Renal cortex interstitium (tissue), 15 donors: ENCODE measurements at places on chromosomes 6 and 20.

DNA sequence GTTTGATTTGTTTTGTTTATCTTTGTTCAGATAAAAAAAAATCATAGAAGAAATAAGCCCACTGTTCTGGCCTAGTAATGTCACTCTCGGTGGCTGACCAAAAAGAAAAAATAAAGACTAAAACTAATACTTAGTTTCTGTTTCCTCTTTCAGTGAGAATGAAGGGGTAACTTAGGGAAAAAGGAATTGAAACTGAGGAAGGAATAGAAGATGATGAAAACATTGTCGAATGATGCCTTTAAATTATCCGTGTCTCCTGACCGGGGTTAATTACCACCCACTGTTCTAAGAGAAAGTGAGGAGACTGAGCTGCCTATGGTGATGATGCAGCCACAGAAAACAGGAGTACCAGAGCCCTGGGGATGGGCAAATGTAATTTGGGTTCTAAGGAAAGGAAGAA is 73.1 kb downstream of the PTCHD4 start:
- no peak for DNase-seq

DNA sequence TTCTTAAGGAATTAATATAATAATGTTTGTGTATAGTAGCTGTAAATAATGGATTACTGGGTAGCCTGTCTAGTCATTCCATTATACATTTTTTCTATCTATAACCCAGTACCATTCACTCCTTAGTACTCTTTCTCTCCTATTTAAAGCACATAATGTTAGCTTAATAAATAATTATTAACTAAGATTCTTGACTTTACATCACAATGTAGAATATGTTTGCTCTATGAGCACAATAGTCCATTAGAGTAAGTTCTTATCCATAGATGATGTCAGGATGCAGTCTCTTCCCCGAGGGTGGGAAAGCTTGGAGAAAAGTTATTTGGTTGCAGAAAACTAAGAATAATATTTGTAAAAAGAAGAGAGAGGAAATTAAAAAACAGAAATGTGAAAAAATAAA is 226.4 kb upstream of the EYS start:
- DNase-seq = no peak

GRCh38 chr20:38270869-38271605 is 10.5 kb upstream of the KIAA1755 start:
- DNase-seq = no peak

- no peak for DNase-seq
Measured at GRCh38 chr20:3165473-3166337, 6.0 kb upstream of the FASTKD5 start.

- DNase-seq = no peak
Measured at GRCh38 chr6:164665328-164665727, 644.1 kb downstream of the C6orf118 start.

DNA sequence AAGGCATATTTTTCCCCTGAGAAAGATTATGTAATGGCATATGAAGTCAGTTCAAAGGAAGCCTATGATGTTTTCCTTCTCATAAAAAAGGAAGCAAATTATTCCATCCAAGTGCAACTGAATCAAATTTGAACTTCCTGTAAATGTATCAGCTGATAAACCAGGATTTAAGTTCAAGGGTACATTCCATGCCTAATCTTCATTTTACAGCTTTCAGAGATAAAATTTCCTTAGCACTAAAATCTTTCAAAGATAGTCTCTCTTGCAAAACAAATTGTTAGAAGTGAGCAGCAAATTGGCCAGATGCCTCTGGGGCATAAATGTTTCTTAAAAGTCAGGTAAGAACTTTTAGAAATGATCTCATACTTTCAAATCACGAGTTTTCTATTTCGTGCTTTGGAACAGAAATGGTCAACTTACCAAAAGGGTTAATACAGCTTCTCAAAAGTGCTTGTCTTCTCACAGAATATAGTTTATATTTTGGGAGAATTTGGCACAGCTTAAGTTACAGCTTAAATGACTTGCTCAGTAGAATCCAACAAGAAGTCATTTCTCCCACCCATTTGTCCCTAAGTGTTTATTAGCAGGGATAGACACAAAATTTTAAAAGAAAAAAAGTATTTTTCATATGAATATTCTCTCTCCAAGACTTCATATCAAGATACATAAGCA is 2.7 kb upstream of the TCF21 start:
- no peak for DNase-seq

DNA sequence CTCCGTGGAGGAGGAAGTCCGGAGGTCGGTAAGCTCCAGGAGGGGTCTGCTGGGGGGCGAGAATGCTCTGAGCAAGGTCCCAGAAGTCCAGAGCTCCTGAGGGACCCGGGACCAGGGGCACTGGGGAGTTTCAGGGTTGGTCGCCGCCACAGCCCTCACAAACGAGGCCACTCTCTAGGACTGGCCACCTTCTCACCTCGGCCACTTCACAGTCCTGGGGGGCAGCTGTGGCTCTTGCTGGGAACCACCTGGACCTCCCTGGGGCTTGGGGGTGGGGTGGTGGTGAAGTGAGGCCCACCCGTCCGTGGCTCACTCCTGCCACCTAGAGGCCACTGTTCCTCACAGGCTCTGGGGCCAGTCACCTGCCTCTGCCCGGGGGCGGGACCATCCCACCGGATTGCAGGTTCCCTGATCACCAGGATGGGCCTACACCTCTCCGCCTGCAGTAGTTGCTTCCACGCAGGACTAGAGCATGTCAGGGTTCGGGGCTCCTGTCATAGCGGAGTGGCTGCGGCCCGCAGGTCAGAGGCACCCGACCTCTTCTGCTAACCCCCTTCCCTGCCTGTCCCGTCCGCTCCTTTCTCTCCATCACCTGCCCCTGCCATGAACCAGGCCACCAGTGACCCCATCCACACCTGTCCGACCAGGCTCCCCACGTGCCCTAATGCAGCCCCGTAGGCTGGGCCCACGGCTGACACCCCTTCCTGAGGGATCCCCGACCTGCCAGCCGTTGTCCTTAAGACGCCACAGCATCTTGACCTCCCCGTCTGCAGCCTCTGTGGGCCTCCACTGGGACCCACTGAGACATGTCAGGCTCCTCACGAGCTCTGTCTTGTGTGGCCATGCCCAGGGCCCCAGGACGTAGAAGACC is 5.1 kb upstream of the TCEA2 start:
- no peak for DNase-seq

DNA sequence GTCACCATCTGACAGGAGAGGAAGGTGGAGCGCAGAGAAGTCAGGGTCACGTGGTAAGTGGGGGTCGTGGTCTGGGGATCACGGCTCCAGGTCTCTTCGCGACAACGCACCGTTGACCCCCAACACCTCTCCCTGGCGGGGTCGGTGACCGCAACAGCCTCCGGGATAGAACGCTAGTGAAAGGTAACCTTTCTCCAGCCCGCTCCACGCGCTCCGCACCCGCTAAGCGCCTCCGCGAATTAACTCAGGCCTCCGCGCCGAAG is 600 bp upstream of the SYNJ2 start:
- no peak for DNase-seq

DNA sequence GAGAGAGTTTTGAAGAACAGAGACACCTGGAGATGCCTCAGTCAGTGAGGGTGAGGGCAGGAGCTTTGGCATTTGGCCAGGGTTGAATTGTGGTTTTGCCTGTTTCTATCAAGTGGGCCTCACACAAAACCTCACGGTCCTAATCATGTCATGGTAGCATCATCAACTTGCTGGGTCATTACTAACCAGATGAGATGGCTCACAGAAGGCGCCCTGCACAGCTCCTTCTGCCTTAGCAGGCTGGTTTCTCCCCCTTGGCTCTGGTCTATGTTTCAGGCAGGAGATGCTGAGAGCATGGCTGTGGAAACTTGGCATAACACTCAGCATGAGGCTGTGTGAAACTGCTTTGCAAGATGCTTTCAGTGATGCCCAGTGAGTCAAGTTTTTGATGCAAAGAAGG is 99.3 kb downstream of the LRRC1 start:
- DNase-seq = no peak

DNA sequence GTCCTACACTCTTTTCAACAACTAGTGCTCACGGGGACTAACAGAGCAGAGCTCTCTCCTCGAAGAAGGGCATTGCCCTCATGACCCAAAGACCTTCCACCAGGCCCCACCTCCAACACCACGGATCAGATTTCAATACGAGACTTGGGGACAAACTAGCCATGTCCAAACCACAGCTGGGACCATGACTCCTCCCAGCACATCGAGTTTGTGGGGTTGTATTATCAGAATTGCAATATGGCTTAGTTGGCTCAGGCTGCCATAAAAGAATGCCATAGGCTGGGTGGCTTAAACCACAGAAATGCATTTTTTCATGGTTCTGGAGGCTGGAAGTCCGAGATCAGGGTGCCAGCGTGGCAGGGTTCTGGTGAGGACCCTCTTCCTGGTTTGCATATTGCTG is 189.7 kb upstream of the PMEPA1 start:
- no peak for DNase-seq

- DNase-seq = no peak
Measured at GRCh38 chr6:33627876-33628275, 6.8 kb downstream of the ITPR3 start.

- no peak for DNase-seq
Measured at GRCh38 chr6:28425944-28426541, 17.2 kb downstream of the ZSCAN23 start.

- DNase-seq = no peak
Measured at GRCh38 chr20:60009826-60010616, 51.8 kb downstream of the CDH26 start.

GRCh38 chr20:40902661-40903060 is 126.0 kb upstream of the TOP1 start:
- no peak for DNase-seq

DNA sequence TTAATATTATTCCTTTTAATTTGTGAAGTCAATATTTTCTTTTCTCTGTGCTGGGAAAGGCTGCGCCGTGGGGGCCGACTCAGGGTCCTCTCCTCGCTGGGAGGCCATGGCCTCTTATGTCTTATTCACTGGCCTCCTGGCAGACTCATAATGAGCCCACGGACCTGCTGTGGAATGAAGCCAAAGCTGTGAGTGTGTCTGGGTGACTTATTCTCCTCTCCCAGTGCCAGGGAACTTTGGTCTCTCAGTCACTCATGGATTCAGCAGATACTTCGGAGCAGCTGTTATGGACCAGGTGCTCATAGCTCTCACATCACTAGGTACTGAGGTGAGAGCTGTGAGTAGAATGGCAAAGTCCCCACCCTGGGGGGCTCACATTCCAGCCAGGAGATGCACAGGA is 297.6 kb downstream of the CDH26 start:
- DNase-seq = no peak

GRCh38 chr6:136646377-136646776 is 96.2 kb upstream of the MAP7 start:
- DNase-seq = no peak

DNA sequence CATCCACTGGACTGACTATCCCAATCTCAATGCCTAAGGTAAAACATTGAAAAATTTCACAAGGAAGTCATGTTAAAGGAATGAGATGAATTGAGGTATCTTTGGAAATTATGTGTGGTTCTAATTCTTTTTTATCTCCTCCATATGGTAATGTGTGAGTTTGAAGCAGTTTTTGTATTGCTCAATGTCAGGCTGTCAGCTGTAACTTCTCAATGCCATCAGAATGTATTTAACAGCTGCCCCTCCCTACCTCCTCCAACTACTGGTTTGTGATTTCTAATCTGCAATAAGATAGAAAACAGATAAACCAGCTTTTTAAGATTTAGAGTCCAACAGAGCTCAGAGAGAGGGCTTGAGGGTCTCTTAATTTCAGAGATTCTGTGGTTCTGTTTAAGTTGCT is 1005.8 kb upstream of the ADGRB3 start:
- no peak for DNase-seq

- DNase-seq = no peak
Measured at GRCh38 chr20:1108437-1108920, 9.9 kb upstream of the PSMF1 start.

DNA sequence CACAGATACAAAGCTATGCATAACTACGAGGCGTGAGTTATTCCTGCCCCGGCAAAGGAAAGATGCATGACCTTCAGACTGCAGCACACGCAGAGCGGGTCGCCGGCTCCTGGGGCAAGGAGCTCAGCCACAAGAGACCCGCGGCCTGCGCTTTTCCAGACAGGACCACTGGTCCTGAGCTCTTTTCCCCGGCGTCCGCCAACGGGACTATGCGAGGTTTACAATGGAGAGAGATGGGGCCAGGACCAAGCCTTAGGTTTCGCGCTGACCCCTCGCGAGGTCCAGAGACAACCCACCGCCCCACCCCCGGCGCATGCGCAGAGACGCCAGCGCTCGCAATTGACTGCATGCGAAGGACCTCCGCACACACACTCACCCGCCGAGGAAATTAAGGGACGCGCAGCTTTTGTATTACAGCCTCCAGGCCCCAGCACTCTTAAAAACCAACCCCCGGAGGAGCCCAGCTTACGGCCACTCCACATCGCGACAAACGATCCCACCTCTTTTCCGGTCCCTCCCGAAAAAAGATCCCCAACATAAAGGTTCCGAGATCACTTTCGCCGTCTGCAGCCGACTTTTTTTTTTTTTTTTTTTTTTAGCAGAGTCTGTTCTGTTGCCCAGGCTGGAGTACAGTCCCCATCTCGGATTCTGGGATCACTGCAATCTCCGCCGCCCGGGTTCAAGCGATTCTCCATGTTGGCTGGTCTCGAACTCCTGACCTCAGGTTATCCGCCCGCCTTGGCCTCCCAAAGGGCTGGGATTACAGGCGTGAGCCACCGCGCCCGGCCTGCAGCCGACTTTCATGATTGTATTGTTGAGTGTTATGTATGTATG is at the start of gene COQ3:
COQ3 (minus strand) TSS at position 498 of the 834 bp plus-strand sequence; CDS start at position 482, 16 bp downstream.
- peak; percentile 67 for DNase-seq

GRCh38 chr6:74415056-74415455 is 719.1 kb downstream of the CD109 start:
- DNase-seq = no peak

DNA sequence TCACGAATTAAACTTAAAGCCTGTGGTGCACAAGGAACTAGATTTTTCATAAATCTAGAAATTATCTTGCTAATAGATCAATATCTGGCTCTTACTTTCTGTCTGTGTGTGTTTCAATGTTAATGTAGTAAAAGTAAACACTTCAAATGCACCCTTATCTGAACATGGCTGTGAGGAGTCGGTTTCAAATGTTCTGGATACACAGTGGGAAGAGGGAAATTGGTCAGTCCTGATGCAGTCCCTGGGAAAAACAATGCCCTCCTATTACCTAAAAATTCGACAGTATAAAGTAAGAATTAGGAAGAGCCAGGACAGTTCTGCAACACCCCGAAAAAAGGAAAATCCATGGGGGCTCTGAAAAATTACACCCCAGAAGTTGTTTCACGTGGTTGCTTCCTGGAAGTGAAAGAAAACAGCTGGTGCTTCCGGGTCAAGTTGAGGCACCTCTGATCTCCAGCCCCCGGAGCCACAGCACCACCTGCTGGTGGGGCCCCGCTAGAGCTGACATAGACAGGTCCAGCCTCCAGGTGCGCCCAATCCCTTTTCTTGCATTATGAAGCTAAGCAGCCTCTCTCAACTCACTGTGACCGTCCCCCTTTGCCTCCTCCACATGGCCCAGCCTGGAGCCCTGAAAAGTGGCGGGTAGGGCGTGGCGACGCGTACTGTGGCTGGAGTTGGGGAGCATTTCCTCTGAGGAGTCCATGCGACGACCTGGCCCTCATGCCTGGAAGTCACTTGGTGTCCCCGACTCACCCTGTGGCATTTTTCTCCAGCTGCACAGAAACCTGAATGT is 8.3 kb downstream of the SEMG2 start:
- DNase-seq = no peak
